Left forelimb (tissue), 1 donor: ENCODE measurements at places on chromosomes 7 and 10.

DNA sequence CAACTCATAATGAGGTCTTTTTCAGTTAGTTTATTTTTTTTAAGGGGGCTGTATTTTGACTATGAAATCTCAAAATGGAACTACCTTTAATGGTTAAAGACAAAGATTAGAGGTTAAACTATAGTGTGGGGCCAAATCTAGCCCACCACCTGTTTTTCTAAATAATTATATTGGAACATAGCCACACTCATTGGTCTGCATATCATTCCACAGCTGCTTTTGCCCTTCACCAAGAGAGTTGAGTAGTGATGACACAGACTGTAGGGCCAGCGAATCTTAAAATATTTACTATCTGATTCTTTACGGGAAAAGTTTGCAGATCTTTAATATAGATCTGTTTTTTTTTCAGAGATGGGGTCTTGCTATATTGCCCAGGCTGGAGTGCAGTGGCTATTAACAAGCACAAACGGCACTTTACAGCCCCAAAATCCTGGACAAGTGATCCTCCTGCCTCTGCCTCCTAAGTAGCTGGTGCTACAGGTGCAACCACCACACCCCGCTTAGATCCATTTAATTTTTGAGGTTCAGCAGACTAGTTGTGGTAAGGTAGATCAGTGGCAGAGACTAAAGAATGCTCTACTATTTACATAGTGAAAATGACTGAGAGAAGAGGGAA lies 25.8 kb downstream of the EPC1 start:
- DNase-seq, result no peak

DNA sequence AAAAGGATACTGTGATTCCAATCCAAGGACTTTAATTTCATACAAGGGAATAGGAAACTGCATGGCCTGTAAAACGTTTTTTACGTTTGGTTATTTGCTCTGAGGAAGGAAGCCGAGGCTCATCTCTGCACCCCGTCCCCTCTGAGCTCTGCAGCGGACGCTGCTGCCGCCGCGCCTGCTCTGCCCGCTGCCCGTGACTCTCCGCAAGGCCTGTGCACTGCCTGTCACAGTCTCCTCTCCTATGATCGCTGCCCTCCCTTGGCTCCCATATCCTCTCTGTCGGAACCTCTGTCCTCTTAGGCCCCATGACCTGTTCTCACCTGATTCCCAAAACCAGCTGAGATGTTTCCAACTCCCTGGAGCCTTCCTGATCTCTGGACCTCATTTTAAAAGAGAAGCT lies 320.3 kb upstream of the ZNF32 start:
- DNase-seq, result peak; percentile 14

GRCh38 chr10:13315361-13315760 lies 15.5 kb upstream of the PHYH start:
- DNase-seq, result no peak

GRCh38 chr7:137983323-137984008 lies 18.4 kb downstream of the CREB3L2 start:
- no peak for DNase-seq

GRCh38 chr7:129848436-129848835 lies 104.3 kb downstream of the UBE2H start:
- DNase-seq, result no peak

GRCh38 chr10:107576746-107577145 lies 412.2 kb upstream of the SORCS1 start:
- DNase-seq, result no peak

- DNase-seq, result no peak
Observed at GRCh38 chr7:46432708-46433107, 511.6 kb upstream of the IGFBP3 start.

DNA sequence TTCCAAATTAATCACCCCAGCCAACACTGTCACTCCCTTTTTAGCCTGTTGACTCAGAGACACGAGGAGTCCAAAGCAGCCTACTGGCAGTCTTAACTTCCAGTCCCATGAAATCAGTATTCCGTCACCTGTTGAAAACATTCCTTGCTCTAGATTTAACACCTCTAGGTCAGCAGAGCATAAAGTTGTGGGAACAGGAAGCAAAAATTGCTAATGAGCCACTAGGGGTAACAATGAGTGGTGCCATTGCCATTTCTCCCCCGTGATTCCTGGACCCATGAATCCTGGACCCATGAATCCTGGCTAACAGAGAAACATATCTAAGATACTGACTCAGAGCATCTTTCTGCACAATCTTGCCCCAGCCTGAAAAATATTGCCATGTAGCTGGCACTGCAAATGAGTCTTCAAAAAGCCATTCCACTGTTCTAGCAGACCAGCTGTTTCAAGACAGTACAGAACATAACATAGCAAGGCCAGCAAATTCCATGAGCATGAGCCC lies 252.7 kb upstream of the PTER start:
- no peak for DNase-seq

DNA sequence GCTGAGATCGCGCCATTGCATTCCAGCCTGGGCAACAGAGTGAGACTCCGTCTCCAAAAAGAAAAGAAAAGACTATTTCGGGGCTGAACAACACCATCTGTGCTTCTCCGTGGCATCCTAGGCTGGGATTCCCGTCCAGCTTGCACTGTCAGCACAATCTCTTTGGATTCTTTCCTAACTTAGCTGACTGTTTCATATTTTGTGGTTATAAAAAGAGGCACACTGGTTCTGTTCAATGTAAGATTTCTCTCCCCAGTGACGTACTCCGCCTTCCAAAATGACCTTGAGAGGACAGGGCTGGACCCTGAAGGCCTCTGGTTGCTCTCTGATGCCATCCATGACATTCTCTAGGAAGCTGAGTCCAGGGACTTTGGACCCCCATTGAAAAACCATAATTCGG lies 8.8 kb downstream of the ZNHIT1 start:
- no peak for DNase-seq

DNA sequence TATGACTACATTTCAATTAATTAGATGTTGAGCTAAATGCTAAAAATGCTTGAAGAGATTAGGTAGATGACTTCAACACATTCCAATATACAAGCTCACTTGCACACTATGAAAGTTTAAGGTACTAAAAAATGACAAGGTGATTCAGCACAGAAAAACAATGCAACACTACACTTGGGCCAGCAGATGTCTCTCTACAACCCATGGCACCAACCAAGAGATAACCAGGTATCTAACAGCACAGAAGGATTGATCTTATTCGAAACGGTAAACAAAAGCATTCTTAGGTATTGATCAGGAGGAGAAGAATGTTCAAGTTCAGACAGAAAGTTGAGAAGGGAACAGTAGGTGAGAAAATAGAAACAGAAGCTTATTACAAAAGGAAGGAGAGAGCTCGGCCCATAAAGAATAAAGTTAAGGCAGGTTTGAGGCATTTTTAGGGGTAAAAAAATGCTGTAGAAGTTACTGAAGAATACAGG lies 248.2 kb upstream of the KLF14 start:
- DNase-seq, result no peak

DNA sequence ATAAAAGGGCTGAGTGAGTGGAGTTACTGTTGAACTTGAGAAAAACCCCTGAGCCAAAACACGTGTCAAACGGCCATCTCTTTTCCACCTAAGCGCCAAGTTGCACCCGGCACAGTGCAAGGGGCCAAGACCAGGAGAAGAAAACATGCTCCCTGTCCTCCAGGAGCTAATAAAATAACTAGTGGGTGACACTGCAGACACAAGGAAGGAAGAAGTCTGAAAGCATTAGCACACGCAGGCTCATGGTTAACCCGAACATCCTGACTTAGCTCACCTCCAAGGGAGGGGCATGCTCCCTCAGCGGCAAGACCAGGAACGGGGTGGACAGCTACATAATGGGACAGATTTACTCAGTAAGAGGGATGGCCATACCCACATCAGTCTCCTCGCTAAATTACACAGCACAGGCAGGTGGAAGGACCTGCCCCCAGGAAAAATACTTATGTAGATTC lies 65.0 kb downstream of the PIP4K2A start:
- no peak for DNase-seq

GRCh38 chr7:140593672-140593982 lies 47.0 kb downstream of the DENND2A start:
- DNase-seq, result no peak

GRCh38 chr10:42979721-42980467 lies 97.0 kb upstream of the RET start:
- peak; percentile 30 for DNase-seq

DNA sequence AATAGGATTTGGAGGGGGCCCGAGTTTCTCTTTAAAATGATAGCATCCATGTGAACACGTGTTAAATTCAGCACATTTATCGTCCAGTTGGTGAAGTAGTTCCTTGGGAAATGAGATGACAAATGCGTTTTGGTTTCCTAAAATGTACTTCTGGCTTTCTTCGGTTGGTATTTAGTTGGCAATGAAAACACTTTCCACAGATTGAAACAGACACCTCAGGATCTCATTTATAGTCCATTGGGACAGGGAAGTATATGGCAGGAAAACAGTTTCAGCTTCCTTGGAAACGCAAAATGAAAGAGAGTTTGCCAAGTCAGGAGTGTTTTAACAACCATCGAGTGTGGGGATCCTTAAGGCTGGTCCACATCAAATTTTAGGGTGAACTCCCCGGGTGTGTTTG lies 19.4 kb upstream of the LYZL1 start:
- DNase-seq, result no peak

DNA sequence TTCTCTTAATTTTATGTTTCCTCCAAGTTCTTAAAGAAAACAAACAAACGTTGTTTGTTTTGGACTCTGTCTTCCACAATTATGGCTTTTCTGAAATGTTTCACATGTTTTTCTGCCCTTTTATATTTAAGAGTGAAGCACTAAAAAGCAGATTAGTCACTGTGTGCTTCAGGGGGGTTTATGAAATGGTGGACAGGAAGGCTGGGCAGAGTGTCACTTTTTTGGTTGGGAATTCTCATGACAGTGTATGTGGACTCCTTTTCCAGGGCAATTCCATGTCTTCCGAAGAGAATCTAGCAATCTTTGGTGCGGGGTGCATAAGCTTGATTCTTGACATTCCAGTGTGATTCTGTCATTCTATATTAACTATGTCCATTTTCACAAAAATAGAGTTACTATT lies 669.4 kb downstream of the PARD3 start:
- DNase-seq, result no peak

DNA sequence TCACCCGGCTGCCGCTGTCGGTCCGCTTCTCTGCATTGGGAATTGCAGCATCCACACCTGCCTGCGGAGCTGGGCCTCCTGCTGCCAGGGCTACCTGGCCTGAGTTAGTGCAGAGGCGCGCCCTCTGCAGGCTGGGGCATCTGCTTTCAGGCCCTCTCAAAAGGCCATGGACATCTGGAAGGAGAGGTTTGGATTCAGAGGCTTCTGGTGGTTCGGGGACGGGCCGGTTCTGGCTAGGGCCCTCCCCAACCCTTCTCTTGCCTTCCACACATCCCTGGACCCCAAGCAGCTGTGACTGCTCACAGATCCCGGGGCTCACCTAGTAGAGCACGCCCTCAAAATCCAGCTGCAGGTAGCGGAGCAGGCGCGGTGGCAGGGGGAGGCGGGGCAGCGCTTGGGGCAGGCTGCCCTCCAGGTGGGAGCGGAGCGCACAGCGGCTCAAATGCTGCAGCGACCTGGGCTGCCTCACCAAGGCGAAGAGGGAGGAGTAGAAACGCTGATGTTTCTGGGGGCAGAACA lies 8.4 kb upstream of the GBX1 start:
- no peak for DNase-seq

DNA sequence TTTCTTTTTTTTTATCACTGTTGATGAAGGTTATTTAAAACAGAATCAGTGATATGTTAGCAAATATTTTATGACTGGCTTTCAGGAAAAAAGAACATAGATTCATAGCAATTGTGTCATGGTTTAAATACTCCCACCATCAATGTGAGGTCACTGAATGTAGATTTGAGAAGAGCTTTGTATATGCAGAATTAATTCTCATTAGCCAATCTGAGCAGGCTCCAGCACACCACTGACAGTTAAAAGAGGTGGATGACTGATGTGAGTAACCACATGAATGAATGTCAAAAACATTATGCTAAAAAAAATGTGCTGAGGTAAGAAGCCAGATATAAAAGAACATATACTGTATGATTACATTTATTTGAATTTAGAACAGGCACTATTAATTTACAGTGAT lies 174.8 kb upstream of the KAT6B start:
- no peak for DNase-seq

DNA sequence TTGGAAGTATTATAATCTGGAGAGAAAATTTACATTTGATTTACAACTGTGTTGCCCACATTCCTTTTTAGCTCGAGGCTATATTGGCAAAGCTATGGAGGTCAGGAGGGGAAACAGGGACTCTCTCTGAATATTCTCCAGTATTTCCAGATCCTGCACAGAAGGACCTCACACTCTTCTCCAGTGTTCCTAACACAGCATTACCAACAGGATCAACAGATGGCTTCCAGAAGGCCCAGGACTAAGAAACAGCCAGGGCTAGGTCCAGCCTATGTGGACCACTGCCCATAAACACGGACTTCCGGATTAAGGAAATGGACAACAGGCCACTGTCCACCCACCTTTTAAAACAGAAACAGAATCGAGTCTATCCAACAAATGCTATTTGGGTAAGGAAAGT lies 65.3 kb downstream of the CHCHD3 start:
- DNase-seq, result no peak

- no peak for DNase-seq
Observed at GRCh38 chr7:115271332-115272235, 349.7 kb downstream of the MDFIC start.

GRCh38 chr7:107179326-107180164 lies 10.7 kb downstream of the HBP1 start:
- DNase-seq, result no peak

DNA sequence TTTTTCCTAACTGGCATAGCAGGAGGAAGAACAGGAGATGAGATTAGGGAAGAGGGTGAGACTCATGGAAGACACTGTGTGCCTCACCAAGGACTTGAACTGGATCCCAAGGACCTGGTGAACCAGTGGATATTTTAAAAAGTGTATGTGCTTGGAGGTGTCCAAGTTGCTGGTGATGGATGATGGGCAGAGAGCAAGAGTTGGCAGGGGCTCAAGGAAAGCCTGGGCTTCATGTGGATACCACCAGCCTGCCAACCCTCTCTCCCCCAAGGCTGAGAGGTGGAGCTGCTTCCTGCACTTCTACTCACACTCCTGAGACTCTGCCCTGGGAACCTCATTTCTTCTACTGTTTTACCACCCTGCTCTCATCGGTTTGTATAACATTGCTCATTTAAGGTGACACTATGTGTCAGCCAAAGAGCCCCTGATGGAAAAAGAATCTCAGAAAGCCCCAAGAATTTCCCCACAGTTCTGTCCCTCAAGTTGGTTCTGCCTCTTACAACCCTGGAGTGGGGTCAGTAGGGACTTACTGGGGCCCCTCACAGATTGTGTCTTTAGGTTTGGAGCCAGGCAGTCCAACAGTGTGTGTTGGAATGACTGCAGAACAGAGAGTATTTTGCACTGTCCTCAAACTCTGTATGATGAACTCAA lies 56.2 kb upstream of the PDCD4 start:
- no peak for DNase-seq

DNA sequence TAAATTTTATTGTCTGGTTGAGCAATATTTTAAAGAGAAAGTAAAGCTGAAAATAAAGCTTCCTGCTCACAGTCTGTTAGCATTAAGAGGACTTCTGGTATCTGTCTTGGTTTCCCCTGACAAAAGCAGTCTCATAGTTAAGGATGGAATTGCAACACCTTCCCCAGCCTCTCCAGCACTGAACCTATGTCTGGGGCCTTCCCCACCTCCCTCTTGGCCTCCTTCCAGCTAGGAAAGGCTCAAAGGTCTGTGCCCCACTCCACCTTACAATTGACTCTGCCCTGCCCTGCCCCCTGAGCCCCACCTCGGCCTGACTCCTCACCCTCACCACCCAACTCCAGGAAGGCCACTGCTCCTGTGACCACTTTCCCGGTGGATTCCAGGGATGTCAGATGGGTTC lies 33.2 kb downstream of the COL17A1 start:
- no peak for DNase-seq
